ENCODE measurements at places on chromosomes 7 and 10.
A peak's percentile ranks its signal among the peaks of the same experiment; 100 is the strongest.

- DNase-seq: no peak
Measured at GRCh38 chr10:5547931-5548660, 23.3 kb downstream of the CALML3 start.

GRCh38 chr10:84185526-84186175 lies 8.7 kb upstream of the CDHR1 start:
- DNase-seq: no peak

GRCh38 chr7:77812290-77812685 lies 13.7 kb downstream of the PHTF2 start:
- DNase-seq: peak; percentile 50

GRCh38 chr7:112584290-112584689 lies 103.5 kb downstream of the LSMEM1 start:
- DNase-seq: no peak

Measured in AG09309 (cell line).